ENCODE measurements at places on chromosomes 11 and 22.

DNA sequence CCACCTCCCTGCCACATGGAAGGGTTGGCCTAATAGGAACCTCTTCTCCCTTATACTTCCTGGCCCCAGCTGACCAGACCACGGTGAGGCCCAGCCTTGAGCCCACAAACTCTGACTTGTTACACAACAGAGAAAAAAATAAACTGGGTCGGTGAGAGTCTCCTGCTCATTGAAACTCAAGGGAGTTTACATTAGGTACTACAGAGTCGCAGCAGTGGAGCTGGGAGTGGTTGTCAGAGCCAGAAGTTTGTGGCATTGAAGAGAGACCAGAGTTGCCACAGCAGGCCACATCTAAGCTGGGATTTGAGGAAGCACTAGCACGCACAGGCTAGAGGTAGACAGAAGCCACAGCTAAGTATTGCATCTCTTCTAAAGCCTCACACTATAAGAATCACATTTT lies 296.2 kb downstream of the DDX10 start:
- DNase-seq, result no peak

DNA sequence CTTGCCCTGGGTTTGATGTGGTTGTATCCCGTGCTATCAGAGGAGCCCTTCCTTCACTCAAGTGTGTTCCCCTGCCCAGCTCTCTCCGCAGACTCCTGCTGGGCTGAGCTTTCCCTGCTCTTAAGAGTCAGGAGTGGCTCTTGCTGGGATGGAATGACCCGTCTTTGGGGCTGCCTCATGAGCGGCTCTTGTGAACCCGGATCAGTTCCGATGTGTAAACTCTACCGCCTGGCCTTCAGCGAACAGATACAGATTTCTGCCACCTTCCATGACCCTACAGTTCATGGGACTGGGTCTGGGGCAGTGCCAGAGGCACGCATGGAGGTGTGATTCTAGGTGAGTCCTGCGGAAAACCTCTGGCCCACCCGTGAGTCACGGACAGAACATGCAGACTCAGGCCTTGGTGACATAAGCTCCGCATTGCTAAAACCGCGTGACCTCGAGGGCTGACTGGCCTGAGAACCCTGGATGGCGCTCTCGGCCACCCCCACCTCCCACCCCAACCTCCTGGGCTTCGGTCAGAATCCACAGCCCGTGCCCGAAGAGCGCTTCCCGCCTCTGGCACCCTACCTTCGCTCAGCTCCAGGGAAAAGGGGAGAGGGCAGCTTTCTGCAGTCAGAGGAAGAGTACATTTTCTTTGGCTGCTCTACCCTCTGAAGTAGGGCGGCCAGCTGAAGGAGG lies 1.3 kb upstream of the ZBTB16 start:
- no peak for DNase-seq

GRCh38 chr11:83024270-83024854 lies 47.3 kb downstream of the RAB30 start:
- DNase-seq, result no peak

DNA sequence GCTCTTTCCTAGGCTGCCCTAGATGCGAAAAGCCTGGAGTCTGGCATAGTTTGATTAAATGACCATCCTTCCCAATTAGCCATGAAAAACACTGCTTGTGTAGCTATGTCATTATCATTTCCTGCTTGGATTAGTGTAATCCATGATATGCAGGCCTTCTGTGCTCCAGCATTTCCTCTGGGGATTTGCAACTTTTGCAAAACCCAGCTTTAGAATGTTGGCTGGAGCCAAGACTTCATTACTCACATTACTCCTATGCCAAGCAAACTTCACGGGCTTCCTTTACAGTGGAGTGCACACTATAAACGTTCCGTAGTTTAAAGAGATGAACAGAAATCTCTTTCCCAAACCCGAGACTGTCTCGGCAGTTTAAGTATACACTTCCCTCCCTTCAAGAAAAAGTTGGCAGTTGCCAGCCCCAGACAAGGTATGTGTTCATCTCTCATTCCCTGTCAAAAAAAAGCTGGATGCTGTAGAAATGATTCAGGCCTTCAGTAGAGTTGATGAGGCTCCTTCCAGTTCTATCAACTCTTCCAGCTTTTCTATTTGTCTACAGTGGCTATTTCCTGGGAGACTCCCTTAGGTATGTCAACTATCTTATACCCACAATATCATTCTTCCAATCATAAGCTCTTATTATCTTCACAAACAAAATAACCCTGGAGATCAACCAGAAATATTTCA lies 180.0 kb downstream of the MAML2 start:
- peak; percentile 97 for DNase-seq

- DNase-seq, result no peak
Measured at GRCh38 chr11:134346101-134346975, 14.6 kb downstream of the GLB1L2 start.

All from fibroblast of skin of back (primary cell).